ENCODE measurements at places on chromosomes 16 and 17.
A peak's percentile ranks its signal among the peaks of the same experiment; 100 is the strongest.

DNA sequence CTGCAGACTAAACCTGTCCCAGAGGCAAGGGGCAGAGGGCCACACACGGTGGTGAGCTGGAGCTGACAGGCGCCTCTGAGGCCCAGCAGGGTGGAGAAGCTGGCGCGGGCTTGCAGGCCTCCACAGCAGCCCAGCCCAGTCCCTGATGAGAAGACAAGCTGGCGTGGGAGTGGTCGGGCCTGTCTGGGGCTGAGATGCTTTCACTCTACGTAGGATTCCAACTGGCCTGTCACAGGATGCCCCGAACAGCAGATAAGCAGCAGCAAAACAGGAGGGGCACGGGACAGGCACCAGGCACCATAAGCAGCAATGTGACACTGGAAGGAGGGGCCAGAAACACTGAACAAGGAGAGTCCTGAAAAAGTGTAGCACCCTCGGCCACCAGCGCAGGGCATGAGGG lies 40.1 kb downstream of the PEMT start:
- no peak for DNase-seq

DNA sequence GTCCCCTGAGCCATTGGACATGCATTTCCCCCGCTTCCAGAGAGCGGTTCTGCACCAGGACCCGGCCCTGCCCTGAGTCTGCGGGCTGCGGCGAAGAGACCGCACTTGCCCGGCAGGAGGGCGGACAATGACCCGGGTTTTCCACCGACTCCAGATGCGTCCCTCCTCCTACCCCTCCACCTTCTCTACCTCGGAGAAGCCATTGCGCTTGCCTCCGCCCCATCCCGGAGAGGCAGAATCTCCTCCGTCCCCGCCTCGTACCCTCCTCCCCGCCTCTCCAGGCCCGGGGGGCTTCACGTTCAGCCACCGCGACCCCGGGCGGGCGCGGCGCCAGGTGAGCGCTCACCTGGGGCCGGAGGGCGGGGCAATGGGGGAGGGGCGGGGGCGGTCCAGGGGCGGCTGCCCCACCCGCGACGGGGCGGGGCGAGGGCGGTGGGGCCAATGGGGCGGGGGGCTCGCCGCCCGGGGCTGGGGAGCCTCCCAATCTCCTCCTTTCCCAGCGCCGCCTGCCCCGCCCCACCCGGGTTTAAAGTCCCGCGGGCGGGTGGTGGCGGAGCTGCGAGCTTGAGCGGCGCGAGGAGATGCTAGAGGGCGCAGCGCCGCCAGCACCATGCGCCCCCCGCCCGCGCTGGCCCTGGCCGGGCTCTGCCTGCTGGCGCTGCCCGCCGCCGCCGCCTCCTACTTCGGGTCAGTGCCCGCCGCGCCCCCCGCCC lies at the start of gene WNT9B:
Gene WNT9B, plus strand, starts transcription at position 555 of the 713 bp plus-strand sequence. Its CDS starts 56 bp downstream, at position 611.
- no peak for DNase-seq

DNA sequence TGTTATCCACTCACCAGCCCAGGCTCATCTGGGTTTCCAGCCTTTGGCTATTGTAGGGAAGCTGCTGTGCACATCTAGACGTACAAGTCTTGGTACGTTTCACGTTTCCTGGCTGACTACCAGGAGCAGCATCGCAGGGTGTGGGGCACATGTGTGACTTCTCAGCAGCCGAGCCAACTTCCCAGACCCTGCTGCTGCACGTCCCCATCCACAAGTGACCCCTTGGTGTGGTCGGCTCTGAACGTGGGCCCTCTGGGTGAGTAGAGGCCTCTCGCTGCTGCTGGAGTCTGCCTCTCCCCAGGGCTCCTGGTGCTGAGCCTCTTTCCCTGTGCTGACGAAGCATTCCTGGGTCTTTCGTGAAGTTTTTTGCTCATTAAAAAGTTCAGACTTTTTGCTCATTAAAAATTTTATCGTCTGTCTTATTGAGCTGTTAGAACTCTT lies 70.2 kb upstream of the ZNF750 start:
- no peak for DNase-seq

DNA sequence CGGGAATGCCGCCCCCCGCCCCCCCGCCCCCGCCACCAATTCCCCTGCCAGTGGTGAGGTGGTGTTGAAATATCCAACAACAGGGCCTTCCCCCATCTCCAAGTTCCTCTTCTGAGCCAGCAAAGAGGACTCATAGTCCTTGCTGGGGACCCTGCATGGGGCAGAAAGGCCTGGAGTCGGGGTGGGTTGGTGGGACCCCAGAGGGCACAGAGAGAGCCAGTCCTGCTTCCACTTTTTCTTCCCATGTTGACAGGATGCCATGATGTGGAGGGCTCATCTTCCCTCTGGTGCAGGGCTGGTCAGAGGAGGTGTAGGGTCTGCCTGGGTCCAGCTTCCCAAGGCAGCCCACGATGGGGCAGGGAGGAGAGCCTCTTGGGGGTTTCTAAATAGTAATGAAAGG lies 49.0 kb upstream of the PIK3R6 start:
- no peak for DNase-seq

GRCh38 chr17:34099859-34100515 lies 155.1 kb upstream of the CCL2 start:
- no peak for DNase-seq

GRCh38 chr17:3603119-3603869 lies 5.9 kb downstream of the TRPV1 start:
- DNase-seq: no peak

- DNase-seq: no peak
These were observed 138.9 kb upstream of the CA10 start for GRCh38 chr17:52297230-52298010.

DNA sequence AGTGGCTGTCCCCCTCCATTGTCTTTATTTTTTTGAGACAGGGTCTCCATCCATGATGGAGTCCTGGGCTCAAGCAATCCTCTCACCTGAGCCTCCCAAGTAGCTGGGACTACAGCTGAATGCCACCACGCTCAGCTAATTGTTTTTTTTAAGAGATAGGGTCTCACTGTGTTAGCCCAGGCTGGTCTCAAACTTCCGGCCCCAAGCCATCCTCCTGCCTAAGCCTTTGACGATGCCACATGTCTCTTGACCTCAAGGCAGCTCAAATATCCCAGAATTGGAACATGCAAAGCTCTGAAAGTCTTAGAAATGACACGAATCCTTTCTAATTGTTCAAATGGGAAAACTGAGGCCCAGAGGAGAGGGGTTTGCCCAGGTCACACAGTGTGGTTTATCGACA lies 75.4 kb upstream of the ZNF423 start:
- no peak for DNase-seq

- DNase-seq: no peak
These were observed 3.3 kb upstream of the XYLT1 start for GRCh38 chr16:17474037-17474436.

- no peak for DNase-seq
These were observed 314.2 kb downstream of the FOXL1 start for GRCh38 chr16:86892509-86892908.

GRCh38 chr16:82769845-82770244 lies 143.1 kb downstream of the CDH13 start:
- DNase-seq: no peak

- no peak for DNase-seq
These were observed 110.4 kb upstream of the PMFBP1 start for GRCh38 chr16:72282362-72282761.

DNA sequence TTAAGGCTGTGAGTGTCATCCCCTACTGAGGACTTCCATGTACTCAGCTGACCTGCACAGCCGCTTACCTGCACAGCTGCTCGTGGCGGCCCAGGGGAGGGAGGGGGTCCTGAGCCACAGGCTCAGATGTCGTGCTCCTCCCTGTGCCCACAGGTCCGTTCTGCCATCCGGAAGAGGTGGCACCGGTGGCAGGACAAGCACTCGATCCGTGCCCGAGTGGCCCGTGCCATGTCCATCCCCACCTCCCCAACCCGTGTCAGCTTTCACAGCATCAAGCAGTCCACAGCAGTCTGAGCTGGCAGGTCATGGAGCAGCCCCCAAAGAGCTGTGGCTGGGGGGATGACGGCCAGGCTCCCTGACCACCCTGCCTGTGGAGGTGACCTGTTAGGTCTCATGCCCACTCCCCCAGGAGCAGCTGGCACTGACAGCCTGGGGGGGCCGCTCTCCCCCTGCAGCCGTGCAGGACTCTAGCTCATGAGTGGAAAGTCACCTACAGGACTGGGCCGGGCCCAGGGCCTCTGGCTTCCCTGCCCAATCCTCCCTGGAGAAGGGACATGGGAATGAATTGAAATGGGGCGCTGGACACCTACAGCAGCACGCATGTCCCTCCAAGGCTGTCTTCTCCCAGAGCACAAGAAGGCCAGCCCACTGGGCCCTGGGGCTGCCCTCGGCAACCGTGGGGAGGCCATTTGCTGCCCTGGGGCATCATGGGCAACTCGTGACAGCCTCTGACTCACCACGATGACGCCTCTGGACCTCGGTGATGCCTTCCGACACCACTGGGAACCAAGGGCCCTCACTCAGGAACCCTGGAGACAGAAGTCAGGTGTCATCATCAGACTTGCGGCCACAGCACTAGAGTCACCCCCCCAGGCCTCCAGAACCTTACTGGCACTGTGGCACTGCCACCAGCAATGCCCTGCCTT lies 9.9 kb upstream of the SPPL2C start:
- no peak for DNase-seq

GRCh38 chr17:44733753-44734152 lies 25.0 kb upstream of the ADAM11 start:
- no peak for DNase-seq

DNA sequence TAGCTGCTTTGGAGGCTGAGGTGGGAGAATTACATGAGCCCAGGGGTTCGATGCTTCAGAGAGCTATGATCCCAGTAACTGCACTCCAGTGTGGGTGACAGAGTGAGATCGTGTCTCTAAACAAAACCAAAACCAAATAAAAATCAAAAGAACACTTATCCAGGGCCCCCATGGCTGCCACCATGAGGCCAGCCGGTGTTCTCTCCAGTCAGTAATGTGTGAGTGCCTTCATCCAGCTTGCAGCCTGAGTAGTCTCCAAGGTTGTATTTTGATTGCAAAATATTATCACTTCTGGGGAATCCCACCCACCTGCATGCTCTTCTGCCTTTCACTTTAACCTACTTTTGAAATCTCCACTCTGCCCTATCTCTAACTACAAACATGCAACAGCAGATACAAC lies 221.0 kb upstream of the WSB1 start:
- no peak for DNase-seq

DNA sequence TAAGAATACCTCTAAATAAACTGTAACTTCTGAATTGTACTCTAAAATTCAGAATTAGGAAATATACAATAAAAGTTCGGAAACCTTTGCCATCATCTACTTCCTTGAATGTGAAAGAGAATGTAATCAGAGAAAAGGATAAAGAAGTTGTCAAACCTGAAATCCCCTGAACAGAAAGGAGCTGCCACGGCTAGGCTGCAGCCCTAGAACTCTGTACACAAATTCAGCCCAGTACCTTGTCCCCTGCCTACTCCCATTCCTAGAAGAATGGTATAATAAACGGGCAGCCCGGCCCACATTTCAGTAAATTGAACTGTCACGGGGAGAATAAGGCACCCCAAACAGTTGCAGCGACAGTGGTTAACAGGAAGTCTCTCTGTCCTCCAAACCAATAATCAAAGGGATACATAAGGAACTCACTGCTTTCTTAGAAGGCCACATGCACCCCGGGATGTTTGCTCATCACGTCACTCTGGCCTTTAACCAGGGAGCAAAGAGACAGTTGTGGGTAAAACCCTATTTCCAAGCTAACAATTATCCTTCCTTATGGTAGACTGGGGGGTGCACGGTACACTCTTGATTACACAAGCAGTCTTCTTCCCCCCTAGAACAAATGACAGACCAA lies 24.3 kb upstream of the RFFL start:
- no peak for DNase-seq

DNA sequence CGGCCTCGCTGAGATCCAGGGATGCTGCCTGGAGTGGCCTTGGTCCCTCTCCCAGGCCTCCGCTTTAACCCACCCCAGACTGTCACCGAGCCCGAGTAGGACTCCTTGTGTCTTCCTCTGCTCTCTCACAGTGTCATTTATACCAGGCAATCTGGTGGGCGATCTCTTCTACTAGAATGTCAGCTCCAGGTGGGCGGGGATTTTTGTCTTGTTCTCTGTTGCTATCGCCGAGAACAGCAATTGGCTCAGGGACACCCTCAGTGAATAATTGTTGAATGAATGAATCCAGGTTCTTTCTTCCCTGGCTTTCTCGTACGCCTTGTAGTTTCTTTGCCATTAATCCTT lies 591 bp downstream of the DHX38 start:
- DNase-seq: peak; percentile 26

- no peak for DNase-seq
These were observed 261.9 kb upstream of the FOXF1 start for GRCh38 chr16:86248310-86248905.

GRCh38 chr17:68711858-68712257 lies 110.7 kb upstream of the FAM20A start:
- no peak for DNase-seq

DNA sequence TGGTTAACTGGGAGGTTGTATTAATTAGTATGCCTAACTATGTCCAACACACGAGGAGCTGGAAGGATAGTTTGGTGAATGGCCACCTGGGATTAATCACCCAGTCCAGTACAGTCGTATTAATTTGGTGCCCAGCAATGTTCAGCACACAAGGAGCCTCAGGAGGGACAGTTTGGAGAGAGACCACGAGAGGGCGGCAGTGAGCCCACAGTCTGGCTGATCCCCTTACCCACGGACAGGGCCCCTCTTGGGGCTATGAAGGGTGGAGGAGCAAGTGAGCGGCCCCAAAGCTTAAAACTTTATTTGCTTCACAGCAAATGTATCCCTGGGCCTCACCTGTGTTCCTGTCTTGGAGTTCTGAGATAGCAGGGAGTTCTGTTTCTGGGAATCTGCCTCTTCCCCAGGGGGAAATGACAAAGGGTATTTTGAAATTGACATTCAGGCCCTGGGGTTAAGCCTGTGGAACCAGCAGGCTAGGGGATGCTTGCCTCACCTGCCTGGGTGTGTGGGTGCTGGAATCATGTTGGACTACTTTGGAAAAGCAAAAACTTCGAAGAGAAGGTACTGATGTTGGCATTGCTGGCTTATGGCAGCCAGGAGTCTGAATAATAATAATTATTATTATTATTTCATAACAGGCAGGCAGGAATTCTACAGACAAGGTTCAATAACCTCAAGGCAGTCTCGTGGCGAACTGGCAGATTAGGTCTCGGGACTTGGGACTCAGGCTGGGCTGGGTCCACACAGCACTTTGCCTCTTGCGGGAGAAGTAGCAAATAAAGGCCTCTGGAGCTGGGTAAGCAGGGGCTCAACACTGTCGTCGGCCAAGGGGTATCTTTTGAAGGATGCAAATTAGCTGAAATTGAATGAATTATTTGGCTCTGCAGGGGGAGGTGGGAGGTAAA lies 227.6 kb upstream of the ASIC2 start:
- peak; percentile 45 for DNase-seq

- no peak for DNase-seq
These were observed 194.4 kb downstream of the MAP2K6 start for GRCh38 chr17:69608808-69609472.

All from activated CD4-positive, alpha-beta T cell treated with anti-CD3 and anti-CD28 coated beads for 24 hours (primary cell).